H9 (cell line): ENCODE measurements at places on chromosomes 3 and 15.

DNA sequence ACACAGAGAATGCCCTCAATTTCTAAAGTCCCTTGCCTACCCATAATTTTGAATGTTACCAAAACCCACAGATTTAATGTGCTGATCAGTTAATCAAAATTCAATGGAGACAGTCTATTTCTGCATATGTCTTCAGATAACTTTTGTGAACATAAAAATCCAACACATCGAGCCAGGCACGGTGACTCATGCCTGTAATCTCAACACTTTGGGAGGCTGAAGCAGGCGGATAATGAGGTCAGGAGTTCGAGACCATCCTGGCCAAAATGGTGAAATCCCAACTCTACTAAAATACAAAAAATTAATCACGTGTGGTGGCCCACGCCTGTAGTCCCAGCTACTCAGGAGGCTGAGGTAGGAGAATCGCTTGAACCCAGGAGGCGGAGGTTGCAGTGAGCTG is 49.3 kb downstream of the PEAK1 start:
- DNase-seq: no peak

GRCh38 chr3:71810056-71810455 is 25.1 kb upstream of the PROK2 start:
- no peak for DNase-seq

DNA sequence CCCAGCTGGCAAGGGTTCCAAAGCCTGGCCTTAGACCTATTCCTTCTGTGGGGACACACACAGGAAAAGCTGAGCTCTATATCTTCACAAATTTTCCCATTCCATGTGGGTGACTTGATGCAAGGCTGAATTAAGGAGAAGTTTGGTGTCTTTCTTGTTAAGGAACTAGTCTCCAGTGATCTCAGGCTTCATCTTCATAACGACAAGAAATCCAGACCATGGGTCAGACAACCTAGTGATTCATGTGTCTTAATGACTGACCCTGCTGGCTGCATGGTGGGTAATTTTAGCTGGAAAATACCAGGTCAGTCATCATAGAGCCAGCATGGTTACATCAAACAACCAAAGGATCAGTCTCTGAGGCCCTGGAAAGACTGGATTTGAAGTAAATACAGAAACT is 112.7 kb upstream of the SLC4A7 start:
- no peak for DNase-seq

DNA sequence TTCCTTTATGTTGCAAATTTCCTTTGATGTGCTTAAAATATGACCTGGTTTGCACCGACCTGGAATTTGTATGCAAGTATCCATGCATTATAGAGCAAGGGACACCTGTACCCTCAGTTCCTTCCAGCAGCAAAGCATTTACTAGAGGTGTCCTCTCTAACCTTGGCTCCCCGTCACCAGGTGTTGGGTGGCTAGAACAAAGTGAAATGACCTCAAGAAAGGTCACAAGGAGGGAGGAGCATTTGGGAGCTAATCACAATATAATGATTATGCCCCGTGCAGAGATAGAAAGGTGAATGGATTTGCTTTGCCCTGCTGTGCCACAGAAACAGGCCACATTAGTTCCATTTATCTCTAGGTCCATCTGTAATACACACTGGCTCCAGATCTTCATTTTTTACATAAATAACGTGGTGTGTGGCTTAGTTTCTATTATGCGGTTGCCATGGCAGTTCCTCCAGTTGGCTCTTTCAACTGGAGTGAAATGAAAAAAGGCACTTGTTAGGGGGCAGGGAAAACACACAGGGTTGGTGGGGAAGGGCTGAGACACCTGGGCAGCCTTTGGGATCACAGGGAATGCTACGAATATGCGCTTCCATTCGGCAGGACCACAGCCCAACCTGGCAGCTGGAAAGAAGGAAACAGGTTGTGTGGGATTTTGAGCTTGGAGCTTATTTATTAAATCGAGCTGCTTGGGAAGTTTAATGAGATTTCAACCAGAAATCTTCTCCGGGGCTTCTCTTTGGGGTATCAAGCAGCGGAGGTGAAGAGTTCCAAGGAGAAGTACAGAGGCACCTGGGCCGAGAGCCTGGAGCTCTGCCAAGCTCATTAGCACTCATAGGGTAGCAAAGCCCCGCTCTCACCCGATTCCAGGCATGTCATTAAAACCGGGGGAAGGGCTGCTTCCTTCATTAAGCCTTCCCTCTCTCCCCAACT is 233.5 kb upstream of the ST8SIA2 start:
- peak; percentile 76 for DNase-seq

- DNase-seq: peak; percentile 27
Measured at GRCh38 chr15:68407886-68408881, 23.8 kb downstream of the ITGA11 start.

DNA sequence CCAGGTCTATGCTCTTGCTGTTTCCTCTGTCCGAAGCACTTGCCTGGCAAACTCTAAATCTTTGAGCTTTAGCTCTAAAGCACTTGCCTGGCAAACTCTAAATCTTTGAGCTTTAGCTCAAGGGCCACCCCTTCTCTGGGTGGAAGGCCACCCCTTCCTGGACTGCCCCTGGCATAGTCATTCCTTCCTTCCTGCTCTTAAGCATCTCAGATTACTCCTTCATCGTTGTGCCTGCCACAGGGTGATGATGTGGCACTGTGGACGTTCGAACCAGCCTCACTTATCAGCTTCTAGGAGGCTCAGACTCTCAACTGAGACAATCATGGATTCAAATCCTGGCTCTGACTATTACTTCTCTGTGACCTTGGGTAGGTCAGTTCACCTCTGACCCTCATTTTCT is 10.5 kb upstream of the CRABP1 start:
- DNase-seq: no peak

DNA sequence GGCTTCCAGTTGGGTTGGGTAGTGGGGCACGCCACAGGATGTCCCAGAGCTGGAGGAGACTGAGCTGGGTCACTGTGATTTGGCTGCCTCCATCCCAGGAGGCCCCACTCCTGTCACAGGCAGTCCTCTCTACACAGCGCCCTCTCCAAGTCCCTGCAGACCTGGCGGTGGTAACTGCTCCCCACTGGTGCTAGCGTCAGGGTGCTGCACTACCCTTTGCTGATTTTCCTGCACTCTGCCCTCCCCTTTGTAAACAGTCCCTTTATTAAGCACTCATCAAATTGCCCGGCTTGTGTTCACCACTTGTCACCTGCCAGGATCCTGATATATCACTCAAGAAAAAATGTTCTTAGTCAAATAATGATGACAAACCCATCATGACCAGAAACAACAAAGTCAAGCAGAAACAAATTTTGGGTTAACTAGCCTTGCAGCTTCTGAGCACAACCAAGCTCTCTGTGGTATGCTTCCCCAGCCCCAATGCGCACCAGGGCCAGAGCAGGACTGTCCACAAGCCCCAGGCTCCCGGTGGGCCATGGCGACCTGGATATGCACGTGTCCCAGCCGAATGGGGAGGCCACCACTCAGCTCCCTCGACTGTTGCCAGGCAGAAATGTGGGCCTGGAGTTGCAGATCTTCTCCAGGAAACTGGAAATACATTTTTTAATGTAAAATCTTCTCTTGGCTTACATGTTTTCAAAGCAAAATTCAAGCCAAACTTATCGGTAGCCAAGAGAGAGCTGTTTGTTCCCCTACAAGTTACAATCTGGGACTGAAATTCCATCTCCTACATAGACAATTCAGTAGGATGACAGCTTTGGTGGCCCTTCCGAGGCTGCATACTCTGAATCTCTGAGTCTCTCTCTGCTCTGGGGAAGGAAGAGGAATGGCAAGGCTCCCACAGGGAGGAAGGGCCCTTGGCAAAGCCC is 24.5 kb downstream of the MEGF11 start:
- DNase-seq: no peak

- DNase-seq: peak; percentile 78
Measured at GRCh38 chr15:48963524-48964113, at the start of gene SHC4. TSS of gene SHC4 (minus strand) at chr15:48963919. CDS start at chr15:48963015, 904 bp downstream.

DNA sequence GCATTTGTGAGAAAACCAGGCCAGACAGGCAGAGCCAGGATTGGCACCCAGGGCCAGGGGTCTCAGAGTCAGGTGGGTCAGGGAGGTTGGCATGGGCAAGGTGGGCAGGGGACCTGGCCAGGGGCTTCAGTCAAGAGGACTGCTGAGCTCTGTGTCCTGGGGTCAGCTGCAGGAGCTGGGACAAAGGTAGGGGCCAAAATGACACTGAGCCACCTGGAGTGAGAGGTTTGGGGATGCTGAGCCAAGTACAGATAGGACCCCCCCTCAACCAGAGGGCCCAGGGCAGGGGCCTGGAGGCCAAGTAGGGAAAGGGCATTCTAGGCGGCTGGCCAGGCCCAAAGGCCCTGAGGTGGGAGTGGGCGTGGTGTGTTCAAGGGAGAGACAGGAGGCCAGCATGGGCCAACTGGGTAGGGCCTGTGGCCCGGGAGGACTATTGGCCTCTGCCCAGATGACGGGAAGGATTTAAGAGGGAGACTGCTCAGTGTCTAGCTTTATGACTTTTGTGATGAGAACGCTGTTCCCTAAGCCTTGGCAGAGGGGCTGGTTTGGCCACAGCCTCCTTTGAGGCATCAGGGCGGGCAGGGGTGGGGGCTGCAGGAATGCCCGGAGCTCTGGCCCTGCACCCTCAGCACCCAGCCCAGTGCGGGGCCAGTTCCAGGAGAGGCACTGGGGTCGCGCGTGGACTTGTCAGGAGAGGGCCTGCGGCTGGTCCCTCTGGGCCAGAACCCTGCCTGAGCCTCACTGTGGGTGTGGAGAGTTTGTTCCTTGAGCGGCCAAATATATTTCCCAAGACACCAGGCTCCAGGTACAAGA is 3.1 kb downstream of the CFAP100 start:
- DNase-seq: no peak

DNA sequence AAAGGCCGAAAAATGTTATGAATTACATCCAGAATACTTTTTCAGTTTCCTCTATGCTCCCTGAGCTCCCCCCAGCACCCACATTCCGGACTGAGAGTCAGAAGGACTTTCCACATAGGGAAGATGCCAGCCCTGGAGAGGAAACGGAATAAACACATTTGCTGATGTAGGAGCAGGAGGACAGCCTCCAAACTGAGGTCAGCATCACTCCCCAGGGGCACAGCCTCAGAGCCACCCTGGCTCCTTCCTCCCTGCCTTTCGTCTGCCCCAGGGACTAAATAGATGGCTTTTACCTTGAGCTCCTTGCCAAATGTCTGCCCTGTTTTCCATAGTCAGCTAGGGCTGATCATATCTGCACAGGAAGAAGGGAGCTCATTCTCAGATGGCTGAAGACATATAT is 22.6 kb upstream of the SLCO2A1 start:
- no peak for DNase-seq

DNA sequence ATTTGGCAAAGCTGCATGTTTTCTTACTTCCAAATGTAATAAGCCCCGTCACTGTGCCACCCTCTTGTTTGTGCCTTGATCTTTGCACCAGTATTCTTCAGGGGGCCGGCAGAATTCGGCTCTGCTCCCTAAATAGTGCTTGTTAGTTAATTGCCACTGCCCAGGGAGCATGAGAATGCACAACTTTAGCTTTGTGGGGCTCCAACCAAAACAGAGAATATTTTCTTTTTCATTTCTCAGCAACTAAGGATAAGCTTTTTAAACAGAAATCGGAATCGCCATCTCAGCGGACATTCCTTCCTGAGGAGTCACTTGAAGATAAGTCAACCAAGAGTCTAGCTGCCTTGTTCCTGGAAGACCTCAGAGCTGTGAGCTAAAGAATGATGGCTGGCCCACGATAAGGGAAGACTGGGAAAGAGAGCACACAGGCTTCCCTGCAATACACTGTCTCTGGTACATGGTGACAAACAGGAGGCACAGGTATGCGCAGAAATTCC is 106.0 kb downstream of the LRIG1 start:
- DNase-seq: no peak

DNA sequence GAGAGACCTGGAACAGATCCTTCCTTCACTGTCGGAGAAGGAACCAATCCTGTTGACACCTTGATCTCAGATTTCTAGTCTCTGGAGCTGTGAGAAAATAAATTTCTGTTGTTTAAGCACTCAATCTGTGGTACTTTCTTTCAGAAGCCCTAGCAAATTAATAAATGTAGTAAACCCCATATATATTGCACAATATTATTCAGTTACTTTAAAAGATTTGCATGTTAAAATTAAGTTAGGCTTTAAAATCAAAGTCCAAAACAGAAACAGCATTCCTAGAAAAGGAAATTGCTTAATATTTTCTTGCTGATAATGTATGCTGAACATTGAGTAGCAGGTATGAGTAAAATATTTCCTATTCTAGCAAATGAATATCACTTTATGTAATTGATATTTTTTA is 113.2 kb downstream of the LEKR1 start:
- no peak for DNase-seq
